ENCODE measurements at places on chromosomes 1 and 21. TPM values are rescaled to one million over a fixed set of nuclear protein-coding genes. Genes with fewer than 3 reads are reported as not detected.
A peak's percentile ranks its signal among the peaks of the same experiment; 100 is the strongest.

GRCh38 chr21:36883532-36884486, 82.7 kb downstream of the HLCS start:
- DNase-seq, result no peak
- peaks cover 32% of the 10 kb centered on the region for H3K36me3 ChIP-seq
- H3K27me3 ChIP-seq, result no peaks in the 10 kb centered on the region
- H3K4me1 ChIP-seq, result peaks cover 2% of the 10 kb centered on the region

DNA sequence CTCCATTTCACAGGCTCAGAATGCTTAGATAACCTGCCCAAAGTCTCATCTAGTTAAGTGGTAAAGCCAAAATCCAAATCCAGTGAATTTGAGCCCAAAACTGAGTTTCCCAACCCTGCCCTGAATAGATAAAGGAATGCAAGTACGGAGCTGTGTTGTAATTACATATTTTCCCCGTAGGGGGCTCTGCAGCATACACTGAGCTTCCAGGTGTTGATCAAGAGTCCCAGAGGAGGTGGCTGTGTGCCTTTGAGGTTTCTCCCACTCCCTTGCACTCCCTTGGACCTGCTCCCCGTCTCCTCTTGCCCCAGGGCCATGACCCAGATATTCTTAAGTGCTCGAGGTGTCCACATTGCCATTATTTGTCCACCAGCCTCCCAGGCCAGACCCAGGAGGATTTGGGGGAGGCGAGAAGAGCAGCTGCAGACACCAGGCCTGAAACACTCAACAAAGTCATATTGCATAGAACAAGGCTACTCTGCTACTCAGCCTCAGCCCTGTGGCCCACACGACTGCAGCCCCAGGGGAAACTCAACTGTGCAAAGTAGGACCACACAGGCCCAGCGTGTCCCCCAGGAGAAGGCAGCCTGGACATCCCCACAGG, 18.4 kb upstream of the LY9 start:
- no peak overlapping the region for H3K4me3 ChIP-seq
- peaks cover 37% of the 10 kb centered on the region for H3K4me1 ChIP-seq
- no peaks in the 10 kb centered on the region for H3K27me3 ChIP-seq
- H3K27ac ChIP-seq, result no peak overlapping the region
- peak; percentile 56 for DNase-seq
- no peaks in the 10 kb centered on the region for H3K36me3 ChIP-seq

- peaks cover 7% of the 10 kb centered on the region for H3K36me3 ChIP-seq
- no peaks in the 10 kb centered on the region for H3K27me3 ChIP-seq
- H3K4me1 ChIP-seq, result peaks cover 25% of the 10 kb centered on the region
These were observed 6.2 kb downstream of the CSRP1 start for GRCh38 chr1:201500670-201501120.

DNA sequence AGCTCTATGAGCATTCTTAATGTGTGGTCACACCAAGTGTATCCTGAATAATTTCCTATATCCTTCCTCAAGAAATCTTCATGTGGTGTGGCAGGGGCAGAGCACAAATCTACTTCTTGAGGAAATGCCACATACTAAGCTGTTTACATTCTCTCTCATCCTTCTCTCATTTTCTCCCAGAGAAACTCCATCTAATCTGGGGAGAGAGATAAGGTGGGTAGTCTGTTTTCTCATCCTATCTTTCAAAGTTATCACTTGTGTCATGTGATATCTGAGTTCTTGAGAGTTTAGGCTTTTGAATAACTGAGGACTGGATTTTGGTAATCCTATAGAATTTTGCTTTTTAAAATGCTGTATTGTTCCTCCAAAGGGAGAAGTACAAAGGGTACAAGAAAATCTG, 141.9 kb upstream of the LRRC7 start:
- H3K4me3 ChIP-seq, result no peak overlapping the region
- no peak for DNase-seq
- no peaks in the 10 kb centered on the region for H3K27me3 ChIP-seq
- no peak overlapping the region for H3K27ac ChIP-seq
- H3K36me3 ChIP-seq, result no peaks in the 10 kb centered on the region

DNA sequence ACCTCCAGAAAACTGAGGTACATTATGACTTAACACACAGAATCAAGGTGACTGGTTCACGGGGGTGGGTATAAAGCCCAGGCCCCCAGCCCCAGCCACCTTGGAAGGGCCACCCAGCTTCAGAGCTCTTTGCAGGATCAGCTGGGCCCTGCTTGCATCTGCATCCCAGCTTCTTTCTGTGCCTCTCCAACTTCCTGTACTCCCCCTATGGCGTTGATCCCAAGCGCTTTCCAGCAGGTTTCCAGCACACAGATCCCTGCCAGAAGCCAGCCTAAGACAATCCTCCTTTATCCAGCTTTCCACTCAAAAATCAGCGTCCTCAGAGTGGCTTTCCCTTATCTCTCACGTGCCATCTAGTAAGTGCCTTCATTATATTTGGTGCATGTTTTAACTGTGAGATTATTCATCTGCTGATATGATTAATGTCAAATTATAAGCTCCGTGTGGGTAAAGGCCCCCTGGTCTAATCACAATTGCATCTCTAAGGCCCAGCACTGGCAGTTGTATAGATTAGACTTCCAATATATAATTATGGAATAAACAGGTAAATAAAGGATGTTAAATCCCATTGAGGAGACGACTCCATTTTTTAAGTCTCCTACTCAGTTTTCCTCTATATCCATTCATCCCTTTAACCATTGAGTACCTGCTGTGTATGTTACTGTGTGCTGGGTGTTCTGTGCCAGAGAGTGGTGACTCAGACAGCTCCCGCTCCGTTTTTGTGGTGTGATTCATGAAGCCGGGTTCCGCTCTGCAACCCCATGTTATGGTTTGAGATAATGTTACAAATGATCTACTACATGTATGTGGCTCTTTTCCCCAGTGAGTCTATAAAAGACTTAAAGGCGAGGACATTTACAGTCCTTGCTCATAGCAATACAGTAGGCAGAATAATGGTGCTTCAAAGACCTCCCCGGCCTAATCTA, 387.6 kb downstream of the PCP4 start:
- DNase-seq, result no peak
- H3K4me1 ChIP-seq, result no peaks in the 10 kb centered on the region
- no peak overlapping the region for H3K4me3 ChIP-seq

Gene LMOD1
- not detected for total RNA-seq

Gene RHEX
- not detected for total RNA-seq

DNA sequence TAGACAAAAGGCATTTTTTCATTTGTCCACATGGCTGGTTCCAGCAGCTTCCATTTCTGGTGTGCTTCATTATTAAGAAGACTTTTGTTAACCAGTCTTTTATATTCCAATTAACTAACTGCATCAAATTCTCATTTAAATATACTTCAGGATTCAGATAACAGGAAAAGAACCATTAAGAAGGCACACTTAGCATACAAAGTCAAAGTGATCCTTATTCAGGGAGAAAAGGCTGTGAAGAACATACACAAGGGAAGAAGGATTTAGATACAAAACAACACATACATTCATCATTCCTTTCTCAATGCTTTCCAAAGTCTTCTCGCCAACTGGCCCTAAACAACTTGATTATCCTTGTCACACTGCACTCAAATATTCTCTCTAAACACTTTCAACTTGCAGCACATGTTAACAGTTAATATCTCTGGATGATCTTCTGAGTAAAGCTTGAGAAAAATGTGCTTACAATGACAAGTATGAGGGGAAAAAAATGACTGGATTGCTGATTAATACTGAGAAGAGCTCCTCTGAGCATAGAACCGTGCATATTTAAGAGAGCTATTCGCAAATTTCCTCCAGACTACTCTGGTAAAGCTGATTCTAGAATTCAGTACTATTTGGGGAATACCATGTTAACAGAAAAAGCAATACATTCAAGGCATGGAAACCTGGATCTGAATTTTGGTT, 225.2 kb upstream of the TNR start:
- no peak for DNase-seq
- H3K4me3 ChIP-seq, result no peak overlapping the region

DNA sequence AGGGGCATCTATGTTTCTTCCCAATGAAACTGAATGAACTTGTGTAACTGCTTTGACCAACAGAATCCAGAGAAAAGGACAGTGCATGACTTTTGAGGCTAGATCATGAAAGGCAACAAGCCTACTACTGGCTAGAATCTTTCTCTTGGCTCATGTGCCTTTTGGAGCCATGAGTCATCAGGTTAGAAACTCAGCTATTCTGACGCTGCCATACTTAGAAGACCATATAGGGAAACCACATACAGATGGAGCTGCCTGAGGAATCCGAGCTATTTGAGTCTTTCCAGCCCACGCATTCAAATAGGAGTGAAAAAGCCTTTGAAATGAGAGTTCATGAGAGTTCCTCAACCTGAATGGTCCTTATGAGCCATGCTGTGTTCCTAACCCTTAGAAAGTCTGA, 738.5 kb upstream of the CHRM3 start:
- no peak overlapping the region for H3K4me3 ChIP-seq
- no peak overlapping the region for H3K27ac ChIP-seq
- H3K27me3 ChIP-seq, result no peaks in the 10 kb centered on the region
- H3K36me3 ChIP-seq, result no peaks in the 10 kb centered on the region
- DNase-seq, result no peak

DNA sequence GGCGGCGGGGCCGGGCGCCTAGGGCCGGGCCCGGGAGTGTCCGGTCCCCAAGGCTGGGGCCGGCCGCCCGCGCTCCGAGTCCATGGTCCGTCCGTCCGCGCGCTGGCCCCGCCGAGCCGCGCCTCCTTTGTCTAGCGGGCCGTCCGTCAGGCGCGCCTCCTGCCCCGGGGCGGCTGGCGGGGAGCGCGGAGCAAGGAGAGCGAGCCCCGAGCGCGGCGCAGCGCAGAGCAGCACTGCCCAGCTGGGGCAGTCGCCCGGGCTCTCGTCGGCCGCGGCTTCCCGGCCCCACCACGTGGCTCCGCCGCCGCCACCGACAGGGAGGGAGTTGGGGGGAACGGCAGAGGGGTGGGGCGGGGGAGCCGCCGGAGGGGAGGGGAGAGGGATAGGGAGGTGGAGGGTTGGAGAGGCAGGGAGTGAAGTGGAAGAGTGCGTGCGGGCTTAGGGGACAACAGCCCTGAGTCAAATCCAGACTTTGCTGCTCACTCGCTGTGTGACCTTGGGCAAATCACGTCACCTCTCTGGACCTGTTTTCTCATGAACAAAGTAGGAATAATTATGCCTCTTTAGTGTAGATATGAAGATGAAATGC, at the start of gene NKAIN1:
Gene NKAIN1, minus strand, starts transcription at position 235 of the 589 bp plus-strand sequence. CDS start 340 bp downstream, outside the sequence.
- peak within 1 kb of the TSS; percentile 25 for H3K4me3 ChIP-seq
- peaks cover 49% of the 10 kb centered on the region for H3K27me3 ChIP-seq
- H3K4me1 ChIP-seq, result peaks cover 19% of the 10 kb centered on the region

GRCh38 chr1:35369922-35370671, 101.6 kb downstream of the ZMYM4 start:
- no peak overlapping the region for H3K27ac ChIP-seq
- no peaks in the 10 kb centered on the region for H3K4me1 ChIP-seq
- no peaks in the 10 kb centered on the region for H3K27me3 ChIP-seq
- DNase-seq, result no peak
- H3K36me3 ChIP-seq, result peaks cover 3% of the 10 kb centered on the region
- H3K4me3 ChIP-seq, result no peak overlapping the region

GRCh38 chr1:43056981-43057391, 98.3 kb upstream of the SLC2A1 start:
- H3K27me3 ChIP-seq, result peaks cover 13% of the 10 kb centered on the region
- H3K4me1 ChIP-seq, result peaks cover 28% of the 10 kb centered on the region
- no peak for DNase-seq
- peaks cover 6% of the 10 kb centered on the region for H3K36me3 ChIP-seq

- no peak overlapping the region for H3K4me3 ChIP-seq
- H3K4me1 ChIP-seq, result no peaks in the 10 kb centered on the region
- H3K27ac ChIP-seq, result no peak overlapping the region
- no peak for DNase-seq
These were observed 57.2 kb upstream of the LRRN2 start for GRCh38 chr1:204742676-204743251.

- H3K4me3 ChIP-seq, result no peak overlapping the region
- H3K36me3 ChIP-seq, result no peaks in the 10 kb centered on the region
- H3K27me3 ChIP-seq, result peaks cover 30% of the 10 kb centered on the region
- no peaks in the 10 kb centered on the region for H3K4me1 ChIP-seq
- DNase-seq, result no peak
These were observed 20.2 kb upstream of the MTR start for GRCh38 chr1:236774926-236775325.

Gene OLFML3
- 0.20 TPM for total RNA-seq

DNA sequence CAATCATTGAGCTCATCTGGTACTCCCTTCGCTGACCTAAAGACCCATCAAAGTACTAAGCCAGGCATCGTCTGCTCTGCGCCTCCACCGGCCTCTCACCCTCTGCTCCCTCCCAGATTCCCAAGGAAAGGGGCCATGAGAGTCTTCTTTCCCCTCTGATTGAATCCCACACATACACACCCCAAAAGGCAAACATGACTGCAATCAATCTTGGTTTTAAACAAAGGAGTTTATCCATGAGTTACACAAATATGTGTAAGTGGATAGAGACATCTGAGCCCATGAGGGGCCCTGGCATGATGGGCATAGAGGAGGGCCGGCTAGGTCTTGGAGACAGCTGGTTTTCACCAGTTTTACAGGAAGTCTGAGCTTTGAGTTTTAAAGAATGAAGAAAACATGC, 50.9 kb downstream of the CAPN2 start:
- H3K27me3 ChIP-seq, result no peaks in the 10 kb centered on the region
- H3K4me1 ChIP-seq, result no peaks in the 10 kb centered on the region
- DNase-seq, result no peak

- H3K36me3 ChIP-seq, result no peaks in the 10 kb centered on the region
- H3K27ac ChIP-seq, result no peak overlapping the region
- peaks cover 48% of the 10 kb centered on the region for H3K27me3 ChIP-seq
- DNase-seq, result no peak
- H3K4me1 ChIP-seq, result peaks cover 48% of the 10 kb centered on the region
These were observed 3.4 kb upstream of the GPR25 start for GRCh38 chr1:200869376-200869752.

DNA sequence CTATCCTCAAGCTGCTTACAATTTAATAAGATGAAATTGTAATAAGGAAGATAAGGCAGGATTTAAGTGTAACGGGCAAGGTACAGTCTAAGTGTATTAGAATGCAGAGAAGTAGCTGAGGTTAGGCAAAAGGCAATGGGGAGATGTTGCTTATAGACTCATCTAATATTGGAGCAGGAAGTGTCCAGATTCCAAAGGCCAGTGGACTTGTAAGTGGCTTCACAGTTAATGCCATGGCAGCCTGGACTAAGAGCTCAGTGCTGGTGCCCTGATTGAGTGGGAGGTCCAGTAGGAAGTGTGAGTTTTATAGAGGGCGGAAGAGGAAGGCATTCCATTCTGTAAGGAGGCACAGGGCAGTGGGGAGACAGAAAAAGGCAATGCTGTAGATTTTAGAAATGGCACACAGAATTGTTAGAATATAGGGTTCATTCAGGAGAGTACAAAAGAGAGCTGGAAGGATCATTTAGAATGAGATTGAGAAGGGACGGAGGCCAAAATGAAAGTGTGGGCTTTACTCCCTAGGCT, 12.6 kb downstream of the MAP3K21 start:
- no peak for DNase-seq
- no peak overlapping the region for H3K27ac ChIP-seq
- peaks cover 14% of the 10 kb centered on the region for H3K4me1 ChIP-seq
- H3K4me3 ChIP-seq, result no peak overlapping the region
- H3K36me3 ChIP-seq, result no peaks in the 10 kb centered on the region
- peaks cover 30% of the 10 kb centered on the region for H3K27me3 ChIP-seq

Data from activated CD4-positive, alpha-beta memory T cell treated with anti-CD3 and anti-CD28 coated beads, Interleukin-2, amount 10 ng/mL, durations not matched to agents 7 days and 5 days (primary cell).